Transverse colon (tissue), 4 donors: ENCODE measurements at places on chromosomes 6 and 20. TPM values are rescaled to one million over a fixed set of nuclear protein-coding genes. Genes with fewer than 3 reads are reported as not detected.

The GTSF1L gene
- not detected for total RNA-seq

The ZNF165 gene
- 3.4 TPM for total RNA-seq

The TRAPPC3L gene
- total RNA-seq: not detected

The FRK gene
- total RNA-seq: 13.3 TPM

The PLG gene
- total RNA-seq: not detected

The SLC22A7 gene
- total RNA-seq: not detected

The RIMS1 gene
- not detected for total RNA-seq

The PTCRA gene
- not detected for total RNA-seq

The TTBK1 gene
- 0.32 TPM for total RNA-seq

The ID4 gene
- 54.7 TPM for total RNA-seq

The CRIP3 gene
- total RNA-seq: 0.82 TPM

The SEMG1 gene
- not detected for total RNA-seq

DNA sequence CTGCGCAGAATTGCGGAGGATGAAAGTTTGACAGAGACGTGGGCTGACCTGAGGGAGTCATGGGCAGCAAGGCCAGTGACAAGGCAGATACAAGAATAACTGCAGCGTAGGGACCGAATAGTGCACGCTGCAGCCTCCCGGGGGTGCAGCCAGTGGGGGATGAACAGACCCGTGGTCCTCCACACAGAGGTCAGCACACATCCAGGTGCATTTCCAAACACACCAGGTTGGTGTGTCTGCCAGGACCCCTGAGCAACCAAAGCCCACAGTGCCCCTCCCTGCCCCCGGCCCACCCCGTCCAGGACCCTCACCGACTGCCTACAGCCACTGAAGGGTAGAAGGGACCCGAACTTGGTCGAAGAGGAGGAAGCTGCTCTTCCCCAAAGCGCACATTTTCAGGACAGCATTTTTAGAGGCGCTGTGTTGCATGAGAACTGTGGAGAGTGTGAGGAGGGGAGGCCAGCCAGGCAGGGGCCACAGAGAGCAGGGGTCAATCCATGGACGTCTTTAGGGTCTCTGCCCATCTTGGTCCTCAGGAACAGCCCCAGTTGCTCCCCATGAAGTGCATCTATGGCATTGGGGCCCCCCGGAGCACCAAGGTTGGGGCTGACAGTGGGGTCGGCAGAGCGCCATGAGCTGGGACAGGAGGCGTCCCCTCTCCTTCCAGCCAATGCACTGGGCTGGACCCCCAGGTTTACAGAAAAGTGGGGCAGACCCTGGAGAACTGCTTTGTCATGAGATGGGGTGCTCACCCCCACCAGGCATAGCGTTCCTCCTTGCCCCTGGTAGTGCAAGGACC lies 157.8 kb upstream of the AFDN start:
- no peak for DNase-seq

- DNase-seq: no peak
Measured at GRCh38 chr6:109465772-109466171, 10.2 kb upstream of the MICAL1 start.

- no peak for DNase-seq
Measured at GRCh38 chr6:100134297-100134696, 140.3 kb upstream of the MCHR2 start.

GRCh38 chr6:156776840-156777576 lies at the start of gene ARID1B:
TSS of gene ARID1B (plus strand) at chr6:156777378. CDS start at chr6:156777681, 303 bp downstream.
- peak; percentile 88 for DNase-seq

DNA sequence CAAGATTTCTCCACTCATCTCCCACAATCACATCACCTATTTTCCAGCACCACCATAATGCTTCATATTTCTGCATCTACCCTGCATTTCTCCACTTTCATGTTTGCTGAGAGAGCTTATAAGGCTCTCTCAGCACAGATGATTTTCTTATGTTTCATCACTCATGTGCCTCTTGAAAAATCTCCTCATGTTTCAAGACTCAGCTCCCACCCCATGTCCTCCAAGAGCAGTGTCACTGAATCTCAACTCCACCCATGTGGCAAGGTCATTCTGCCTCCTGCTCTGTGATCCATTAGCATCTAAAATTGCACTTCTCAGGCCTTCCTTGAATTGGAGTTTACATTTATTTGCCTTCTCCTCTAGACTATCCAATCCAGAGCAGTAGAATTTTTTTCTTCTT lies 178.7 kb upstream of the IRAK1BP1 start:
- DNase-seq: no peak

- DNase-seq: peak; percentile 63
Measured at GRCh38 chr6:13615792-13616120, 621 bp downstream of the NOL7 start.

DNA sequence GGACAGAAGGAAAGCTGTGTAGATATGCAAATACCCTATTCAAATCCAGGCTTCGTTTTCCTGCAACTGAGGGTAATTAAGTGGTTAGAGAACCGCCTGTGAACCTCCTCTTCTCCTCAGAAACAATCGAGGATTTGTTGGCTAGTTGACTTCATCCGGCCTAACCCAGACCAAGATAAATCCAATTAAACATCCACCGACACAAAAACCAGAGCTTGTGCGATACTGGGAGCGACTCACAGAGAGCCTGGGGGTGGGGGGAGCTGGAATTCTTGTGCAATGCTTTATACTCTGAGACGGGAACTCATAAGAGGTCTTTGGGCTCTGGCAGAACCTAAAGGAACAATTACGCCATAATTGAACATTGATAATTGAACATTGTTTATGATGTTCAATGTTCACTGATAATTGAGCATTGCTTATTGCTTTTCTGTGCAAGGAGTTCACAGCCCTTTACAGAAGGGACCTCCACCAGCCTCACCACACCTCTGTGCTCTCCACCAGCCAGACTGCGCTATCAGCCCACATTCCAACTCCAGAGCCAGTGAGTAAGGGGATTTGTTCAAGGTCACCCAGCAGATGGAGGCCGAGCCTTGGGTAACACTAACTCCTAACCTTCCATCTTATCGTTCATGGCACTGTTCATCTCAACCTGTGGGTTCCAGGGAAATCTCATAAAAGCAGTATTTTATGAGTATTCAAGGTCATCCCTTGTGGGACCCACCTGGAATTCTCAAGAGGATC lies 429.6 kb upstream of the JARID2 start:
- DNase-seq: no peak

- no peak for DNase-seq
Measured at GRCh38 chr6:134421501-134421900, 103.6 kb upstream of the SGK1 start.

DNA sequence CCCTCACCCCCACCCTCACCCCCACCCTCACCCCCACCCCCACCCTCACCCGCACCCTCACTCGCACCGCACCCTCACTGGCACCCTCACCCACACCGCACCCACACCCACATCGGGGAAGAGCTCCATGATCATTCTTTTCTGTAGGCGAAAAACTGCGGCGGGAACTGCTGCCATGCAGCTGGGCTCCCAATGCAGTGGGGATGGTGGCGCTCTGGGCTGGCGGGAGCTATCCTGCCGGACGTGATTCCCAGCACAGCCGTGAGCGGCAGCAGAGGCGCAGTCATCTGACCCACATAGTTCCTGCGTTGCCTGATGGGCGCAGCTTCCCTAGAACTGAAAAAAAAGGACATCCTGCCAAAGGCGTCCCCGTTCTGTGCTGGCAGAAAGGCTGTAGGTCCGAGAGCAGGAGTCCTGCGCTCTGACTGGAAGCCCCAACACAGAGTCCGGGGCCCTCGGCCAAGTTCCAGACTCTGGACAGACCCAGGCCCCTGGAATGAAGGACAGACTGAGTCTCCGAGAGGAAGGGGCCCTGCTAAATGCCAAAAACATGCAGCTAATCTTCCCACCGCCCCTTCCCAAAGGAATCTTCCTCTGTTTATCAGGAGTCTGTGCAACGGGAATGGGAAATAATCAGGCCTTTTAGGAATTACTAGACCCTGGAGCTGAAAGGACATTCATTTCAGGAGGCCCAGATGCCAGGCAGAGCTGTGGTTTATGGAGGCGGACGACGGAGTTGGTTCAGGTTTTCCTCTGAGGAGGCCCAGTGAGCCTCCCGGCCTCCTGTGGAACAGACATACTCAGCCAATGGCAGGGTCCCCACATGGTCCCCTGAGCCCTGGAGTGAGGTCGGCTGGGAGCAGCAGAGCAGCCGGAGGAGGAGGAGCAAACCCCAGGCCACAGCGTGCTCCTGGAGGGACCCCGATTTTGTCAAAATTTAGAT lies 14.1 kb upstream of the TCFL5 start:
- peak; percentile 78 for DNase-seq

DNA sequence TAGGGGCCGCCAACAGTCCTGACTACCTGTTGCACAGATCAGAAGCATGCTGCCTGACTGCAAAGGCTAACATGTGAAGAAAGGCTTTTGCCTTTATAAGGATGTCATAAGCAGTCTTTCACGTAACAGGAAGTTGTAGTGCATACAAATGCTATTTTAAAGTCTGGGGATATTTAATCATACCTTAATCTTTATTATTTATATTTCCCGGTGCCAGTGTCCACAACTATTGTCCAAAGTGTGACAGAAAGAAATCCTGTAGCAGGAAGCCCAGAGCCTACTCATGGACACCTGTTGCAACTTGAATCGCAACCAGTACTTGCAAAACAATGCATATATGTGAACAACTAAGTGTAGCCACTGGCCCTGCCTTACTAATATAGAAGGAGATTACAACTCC lies 235.8 kb downstream of the ALDH8A1 start:
- DNase-seq: no peak

GRCh38 chr6:94357381-94357980 lies 938.1 kb upstream of the EPHA7 start:
- DNase-seq: no peak

- DNase-seq: no peak
Measured at GRCh38 chr6:51526922-51527321, 560.5 kb downstream of the PKHD1 start.

GRCh38 chr6:134882426-134883038 lies 67.4 kb downstream of the ALDH8A1 start:
- DNase-seq: peak; percentile 78

GRCh38 chr20:43755851-43756250 lies 29.0 kb upstream of the GTSF1L start:
- no peak for DNase-seq

DNA sequence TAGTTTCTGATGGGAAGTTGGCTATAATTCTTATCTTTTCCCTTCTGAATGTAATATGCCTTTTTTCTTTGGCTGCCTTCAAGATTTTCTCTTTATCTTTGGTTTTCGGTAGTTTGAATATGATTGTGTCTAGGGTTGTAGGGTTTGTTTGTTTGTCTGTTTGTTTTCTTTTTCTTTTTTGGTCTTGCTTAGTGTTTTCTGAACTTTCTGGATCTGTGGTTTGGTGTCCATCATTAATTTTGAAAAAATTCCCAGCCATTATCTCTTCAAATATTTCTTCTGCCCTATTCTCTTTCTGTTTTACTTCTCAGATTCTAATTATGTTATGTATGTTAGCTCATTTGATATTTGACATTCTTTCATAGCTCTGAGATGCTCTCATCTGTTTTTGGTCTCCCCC lies 79.4 kb downstream of the CHMP4B start:
- no peak for DNase-seq

- no peak for DNase-seq
Measured at GRCh38 chr6:122787721-122788120, 1.3 kb upstream of the SMPDL3A start.

DNA sequence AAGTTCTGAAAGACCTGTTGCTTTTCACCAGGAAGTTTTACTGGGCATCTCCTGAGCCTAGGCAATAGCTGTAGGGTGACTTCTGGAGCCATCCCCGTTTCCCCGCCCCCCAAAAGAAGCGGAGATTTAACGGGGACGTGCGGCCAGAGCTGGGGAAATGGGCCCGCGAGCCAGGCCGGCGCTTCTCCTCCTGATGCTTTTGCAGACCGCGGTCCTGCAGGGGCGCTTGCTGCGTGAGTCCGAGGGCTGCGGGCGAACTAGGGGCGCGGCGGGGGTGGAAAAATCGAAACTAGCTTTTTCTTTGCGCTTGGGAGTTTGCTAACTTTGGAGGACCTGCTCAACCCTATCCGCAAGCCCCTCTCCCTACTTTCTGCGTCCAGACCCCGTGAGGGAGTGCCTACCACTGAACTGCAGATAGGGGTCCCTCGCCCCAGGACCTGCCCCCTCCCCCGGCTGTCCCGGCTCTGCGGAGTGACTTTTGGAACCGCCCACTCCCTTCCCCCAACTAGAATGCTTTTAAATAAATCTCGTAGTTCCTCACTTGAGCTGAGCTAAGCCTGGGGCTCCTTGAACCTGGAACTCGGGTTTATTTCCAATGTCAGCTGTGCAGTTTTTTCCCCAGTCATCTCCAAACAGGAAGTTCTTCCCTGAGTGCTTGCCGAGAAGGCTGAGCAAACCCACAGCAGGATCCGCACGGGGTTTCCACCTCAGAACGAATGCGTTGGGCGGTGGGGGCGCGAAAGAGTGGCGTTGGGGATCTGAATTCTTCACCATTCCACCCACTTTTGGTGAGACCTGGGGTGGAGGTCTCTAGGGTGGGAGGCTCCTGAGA lies at the start of gene HFE:
HFE (plus strand) TSS at position 146 of the 832 bp plus-strand sequence; CDS start at position 158, 12 bp downstream.
- peak; percentile 57 for DNase-seq

DNA sequence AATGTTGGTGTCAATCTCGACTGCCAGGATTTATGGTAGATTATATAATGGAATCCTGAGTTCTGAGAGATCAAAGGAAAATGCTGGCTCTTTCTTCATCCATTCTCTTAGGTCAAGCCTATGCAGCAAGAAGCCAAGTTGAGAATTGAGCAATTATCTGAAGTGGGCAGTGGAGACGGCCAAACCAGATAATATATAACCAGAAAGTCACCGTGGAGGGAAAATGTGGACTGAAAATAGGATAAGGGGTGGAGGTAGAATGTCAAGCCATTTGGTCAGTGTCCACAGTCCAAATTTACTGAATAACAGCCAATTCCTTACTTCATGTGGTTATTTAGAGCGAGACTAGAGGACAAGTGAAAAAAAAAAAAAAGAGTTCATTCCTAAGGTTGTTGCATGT lies 107.8 kb upstream of the ESR1 start:
- no peak for DNase-seq

GRCh38 chr6:140980265-140980887 lies 1152.3 kb upstream of the GJE1 start:
- no peak for DNase-seq

- DNase-seq: no peak
Measured at GRCh38 chr6:21749754-21750153, 156.2 kb downstream of the SOX4 start.

DNA sequence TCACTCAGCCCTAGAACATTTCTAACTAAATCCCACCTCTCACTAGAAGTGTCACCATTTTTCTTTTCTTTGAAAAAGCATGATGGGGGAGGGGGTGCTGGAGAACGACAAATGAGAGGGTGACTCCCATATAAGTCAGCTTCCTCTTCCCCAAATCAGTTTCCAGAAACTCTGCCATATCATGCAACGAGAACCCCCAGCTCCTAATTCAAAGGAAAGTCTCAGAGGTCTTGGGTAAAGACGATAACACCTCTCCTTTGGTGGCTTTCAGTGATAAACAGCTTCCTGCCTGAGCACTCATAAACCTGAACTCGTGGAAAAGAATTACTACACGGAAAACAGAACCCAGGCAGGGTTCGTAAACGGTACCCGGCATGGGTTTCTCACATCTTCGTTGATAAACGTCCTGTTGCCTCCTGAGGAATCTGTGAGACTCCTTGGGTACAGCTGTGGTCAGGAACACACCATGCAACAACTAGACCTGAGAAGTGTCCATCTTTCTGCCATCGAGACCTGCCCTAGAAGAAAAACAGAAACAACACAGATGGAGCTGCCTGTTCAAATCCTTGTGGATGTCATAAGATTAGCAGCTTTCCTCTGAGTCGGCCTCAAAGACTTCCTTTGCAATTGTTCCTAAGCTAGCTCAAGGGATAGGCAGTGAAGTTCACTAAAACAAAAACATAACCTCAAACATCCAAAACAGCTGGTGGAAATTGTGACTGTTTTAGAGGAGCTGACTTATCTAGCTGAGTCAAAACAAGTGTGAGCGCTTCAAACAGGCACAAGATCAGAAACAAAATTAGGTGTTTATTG lies 185.8 kb upstream of the PRDM1 start:
- no peak for DNase-seq
